ENCODE measurements at places on chromosomes 3 and 15.

DNA sequence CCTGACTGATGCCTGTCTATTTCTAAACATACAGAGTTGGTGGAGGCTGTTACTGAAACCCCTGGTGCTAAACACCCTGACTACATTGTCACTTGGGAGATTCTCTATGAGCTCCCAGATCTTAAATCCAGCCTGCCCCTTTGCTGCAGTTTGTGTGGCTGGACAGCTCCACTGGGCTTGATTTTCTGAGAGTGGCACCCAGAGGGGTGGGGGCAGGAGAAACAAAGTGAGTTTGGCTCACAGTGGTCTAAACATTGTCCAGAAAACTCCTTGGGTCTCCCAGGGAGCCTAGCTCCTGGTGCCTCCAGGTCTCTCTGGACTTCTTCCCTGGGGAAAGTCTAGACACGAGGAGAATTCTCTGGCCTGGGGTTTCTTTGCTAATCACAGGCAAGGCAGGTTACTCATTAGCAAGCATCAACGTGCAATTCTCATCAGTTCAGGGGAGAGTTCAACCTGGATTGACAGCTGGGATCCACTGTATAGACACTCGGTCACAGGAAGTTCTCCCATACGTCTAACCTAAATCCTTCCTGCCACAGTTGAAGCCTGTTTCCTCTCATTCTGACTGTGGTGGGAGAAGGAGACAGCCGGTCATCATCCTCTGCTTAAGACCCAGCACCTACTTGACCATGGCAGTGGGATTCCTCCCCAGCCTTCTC is 7.1 kb upstream of the DLL4 start:
- DNase-seq, result no peak

DNA sequence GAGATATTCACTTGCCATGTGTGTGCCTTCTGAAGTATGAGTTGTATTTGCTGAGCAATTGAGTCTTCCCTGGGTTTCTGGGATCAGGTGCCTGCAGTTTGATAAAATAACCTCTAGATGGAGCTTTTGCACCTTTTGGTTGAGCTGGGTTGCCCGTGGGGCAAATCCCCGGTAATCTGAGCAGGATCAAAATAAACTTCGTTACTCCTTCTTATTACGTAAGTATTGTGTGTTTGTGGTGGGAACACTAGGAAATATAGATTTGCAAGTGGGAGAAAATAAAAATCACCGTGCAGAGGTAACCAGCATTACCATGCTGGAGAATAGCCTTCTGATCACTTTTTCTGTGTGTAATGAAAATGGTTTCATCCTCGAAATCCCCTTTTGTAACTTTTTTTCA is 277.4 kb upstream of the NR2E3 start:
- no peak for DNase-seq

DNA sequence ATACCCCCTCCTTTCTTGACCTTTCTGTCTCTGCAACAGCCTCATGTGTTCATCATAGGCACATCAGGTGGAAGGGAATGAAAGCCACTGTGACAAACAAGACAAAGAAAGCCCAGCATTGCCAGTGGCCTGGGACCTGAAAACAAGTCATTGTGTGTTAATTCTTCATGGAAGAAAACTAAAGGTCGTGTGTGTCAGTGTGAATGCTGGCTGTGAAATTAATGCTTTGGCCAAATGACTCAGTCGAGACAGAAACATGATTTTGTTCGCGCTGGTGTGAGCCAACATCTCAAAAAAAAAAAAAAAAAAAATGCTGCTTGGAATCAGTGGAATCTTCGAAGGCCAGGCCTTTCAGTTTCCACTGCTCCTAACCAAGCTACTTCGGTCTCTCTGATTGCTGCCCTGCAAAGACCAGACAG is 386.5 kb upstream of the PROK2 start:
- no peak for DNase-seq

- DNase-seq, result no peak
These were observed at the start of gene SPATA12 for GRCh38 chr3:57060089-57060821. TSS of gene SPATA12 (plus strand) at chr3:57060664. CDS start at chr3:57073695, 13,031 bp downstream.

DNA sequence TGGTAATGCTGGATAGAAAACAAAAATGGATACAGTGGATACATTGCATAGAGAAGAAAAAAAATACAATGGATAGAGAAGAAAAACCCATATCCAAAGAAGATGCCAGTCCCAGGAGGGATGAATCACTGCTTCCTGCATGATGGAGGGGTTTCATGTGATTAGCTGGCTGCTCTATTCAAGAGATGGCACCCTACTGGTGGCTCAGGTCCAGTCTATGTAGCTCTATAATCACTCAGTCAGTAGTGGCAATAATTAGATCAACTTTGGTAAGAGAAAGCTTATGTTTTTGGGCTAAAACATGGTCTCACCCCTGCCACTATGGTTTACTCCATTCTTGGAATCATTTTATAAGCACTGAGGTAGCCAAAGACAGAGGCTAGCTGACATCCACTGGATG is 33.7 kb upstream of the NOX5 start:
- DNase-seq, result no peak

DNA sequence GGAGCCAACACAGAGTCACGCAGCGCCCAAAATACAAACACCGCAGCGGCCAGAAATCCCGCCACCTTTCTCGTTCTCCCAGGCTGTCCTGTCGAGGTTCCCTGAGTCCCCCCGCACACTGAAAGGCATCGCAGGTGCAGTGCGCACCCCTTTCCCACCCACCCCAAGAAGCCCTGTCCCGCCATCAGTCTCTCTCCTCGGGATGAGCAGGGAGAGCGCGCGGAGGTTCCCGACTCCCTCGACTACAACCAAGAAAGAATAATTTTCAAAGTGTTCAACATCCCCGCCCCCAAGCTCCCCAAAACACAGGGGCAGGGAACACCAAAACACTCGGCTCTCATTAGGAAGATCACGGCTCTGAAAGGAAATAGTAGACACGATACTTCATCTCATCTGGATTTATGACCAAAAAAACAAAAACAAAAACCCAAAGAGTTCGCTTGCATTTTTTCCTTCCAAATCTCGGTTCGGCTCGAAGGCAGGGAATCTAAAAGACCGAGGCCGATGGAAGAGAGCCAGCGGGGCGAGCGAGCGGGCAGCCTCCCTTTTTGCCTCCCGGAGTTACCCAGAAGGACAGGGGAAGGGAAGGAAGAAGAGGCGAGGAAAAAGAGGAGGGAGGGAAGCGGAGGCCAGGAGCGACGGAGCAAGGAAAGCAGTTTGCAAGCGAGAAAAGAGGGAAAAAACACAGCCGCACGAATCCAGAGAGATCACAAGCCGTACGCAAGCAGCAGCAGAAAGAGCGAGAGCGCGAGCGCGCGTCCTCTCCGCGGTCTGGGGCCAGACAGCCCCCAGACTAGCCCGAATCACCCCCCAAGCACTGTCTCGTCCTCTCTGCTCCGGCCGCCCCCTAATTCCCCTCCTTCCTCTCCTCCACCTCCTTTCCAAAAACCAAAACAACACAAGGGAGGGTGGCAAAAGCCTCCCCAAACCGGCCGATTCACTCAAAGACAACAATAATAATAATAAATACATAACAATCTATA is 808 bp downstream of the BCL6 start:
- DNase-seq, result peak; percentile 48

DNA sequence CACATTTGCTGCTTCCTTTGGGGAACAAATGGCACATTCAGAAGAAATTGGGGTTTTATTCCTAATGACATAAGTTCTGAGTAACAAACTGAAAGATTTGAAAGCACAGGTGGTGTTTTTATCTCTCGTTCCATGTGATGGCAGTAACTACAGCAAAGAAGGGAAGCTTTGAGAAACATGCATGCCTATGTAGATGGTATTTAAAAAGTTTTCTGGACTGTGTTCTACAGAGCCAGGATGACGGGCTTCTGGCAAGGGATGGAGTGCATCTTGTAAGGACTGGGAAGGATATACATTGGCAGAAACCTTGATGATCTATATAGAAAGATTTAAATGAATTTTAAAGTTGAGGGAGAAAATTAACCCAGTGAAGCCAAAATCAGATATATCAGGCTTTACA is 362.2 kb upstream of the ROPN1 start:
- DNase-seq, result no peak

- no peak for DNase-seq
These were observed 33.8 kb downstream of the MBNL1 start for GRCh38 chr3:152302521-152303021.

- DNase-seq, result no peak
These were observed 343.9 kb upstream of the CBLB start for GRCh38 chr3:106212665-106213222.

DNA sequence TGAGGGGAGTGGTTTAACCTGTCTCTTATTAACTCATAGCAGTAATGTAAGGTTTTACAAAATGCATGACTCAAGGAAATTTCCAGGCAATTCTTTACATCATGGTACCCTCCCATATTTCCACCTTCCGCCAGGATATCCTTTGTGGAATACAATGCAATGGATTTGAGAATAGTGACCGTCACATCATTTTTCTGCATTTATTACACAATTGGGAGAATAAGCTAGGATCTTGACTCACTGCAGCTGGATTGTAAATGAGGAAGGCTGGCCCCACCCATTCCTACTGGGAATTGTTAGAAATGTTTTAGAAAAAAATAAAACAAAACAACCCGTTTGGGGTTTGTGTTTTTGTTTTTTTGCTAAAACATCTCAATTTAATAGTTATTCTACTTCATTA is 97.4 kb downstream of the IMPG2 start:
- no peak for DNase-seq

DNA sequence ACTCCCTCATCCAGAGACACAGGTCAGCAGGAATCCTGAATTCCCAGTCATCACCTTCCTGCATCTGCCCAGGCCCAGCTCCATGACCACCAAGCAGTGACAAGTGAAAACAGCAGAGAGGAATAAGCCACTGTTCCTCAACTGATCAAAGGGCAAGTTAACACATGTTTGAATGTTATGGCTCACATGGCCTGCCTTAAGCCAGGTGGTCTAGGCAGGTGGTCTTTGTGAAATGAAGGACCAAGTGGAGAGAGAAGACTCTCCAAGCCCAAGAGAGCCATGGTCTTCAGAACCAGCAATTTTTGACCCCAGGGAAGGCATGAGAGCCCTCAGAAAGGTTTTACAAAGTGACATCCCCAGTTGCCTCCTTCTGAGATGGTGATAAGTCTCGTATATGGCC is 161.8 kb downstream of the EPHB1 start:
- no peak for DNase-seq

GRCh38 chr15:79185199-79185598 is 94.6 kb upstream of the RASGRF1 start:
- no peak for DNase-seq

- DNase-seq, result no peak
These were observed 20.2 kb upstream of the SKOR1 start for GRCh38 chr15:67805008-67805665.

GRCh38 chr3:37041546-37042195 is 48.4 kb downstream of the MLH1 start:
- DNase-seq, result no peak

GRCh38 chr3:124986192-124987143 is 51.9 kb upstream of the MUC13 start:
- DNase-seq, result no peak

- no peak for DNase-seq
These were observed 75.0 kb downstream of the MAGEF1 start for GRCh38 chr3:184636741-184637316.

- DNase-seq, result no peak
These were observed 34.2 kb upstream of the ACAD9 start for GRCh38 chr3:128845119-128845777.

- DNase-seq, result peak; percentile 24
These were observed 27.0 kb downstream of the VIPR1 start for GRCh38 chr3:42529468-42529867.

DNA sequence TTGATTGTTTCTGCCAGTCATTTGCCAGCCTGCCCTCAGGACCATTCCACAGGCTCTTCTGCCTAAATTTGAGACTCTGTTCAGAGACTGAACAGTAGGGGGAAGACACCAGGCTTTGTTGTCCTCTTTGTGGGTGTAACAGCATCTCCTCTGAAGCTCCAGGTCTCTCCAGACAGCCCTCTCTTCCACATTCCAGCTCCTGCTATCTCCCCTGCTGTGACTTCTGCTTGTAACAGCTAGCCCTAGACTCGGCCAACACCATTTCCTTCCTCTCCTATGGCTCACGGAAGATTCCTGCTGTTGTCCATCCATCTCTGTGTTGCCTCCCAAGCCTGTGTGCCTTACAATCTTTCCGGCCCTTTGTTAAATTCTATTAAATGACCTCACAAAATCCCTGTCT is 40.2 kb downstream of the SUCLG2 start:
- DNase-seq, result no peak

DNA sequence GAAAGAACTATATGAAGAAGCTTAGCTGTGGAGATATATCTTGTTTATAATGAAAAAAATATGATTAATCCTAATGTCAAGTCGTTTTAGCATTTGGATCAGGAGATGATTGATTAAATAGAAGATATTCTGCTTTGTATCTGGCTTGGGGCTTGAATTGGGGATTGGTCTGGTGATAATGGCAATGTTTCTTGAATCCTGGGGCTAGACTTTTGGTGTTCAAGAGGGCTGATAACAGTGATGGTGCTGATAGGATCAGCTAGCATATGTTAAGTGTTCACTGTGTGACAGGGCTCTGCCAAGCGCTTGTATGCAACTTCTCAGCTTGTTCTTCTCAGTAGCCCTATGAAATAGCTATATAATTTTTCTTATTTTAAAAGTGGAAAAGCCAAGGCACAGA is 20.2 kb downstream of the CNOT10 start:
- no peak for DNase-seq

DNA sequence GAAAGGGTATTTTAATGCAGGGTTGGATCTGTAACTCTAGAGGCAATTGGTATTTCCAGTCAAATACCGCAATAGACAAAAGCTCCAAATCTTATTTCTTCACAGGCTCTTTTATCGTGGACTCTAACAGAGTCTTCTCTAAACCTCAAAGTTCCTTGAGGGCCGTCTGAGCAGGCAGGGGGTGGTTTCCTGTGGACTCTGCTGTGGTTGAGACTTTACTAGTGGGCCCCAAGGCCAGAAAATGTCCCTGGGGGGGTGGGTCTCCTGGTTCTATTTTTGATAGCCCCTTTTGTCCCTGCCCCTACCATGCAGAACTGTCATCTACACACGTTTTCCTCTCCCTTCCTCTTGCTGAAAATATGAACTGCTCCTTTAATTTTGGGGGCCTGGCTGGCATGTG is 80.1 kb downstream of the ASB7 start:
- no peak for DNase-seq

DNA sequence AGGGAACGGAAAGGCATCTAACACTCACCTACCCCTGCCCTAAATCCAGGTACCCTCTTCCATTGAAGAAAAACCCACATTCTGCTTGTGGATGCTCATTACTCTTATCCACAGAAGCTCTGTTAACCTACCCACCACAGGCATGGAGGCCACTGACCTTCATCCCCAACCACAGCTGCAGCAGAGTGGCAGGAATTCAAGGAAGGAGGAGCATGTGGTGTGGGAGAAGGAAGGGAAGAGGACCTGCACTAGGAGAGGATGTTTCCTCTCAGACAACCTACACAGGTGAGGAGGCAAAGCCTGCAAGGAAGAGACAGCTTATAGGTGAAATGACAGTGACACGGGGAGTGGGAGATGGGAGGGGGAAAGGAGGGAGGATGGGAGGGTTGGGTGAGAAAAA is 192.5 kb upstream of the TSC22D2 start:
- DNase-seq, result no peak

GRCh38 chr3:184822654-184823053 is 10.7 kb downstream of the VPS8 start:
- no peak for DNase-seq

- DNase-seq, result no peak
These were observed 25.9 kb upstream of the UACA start for GRCh38 chr15:70789213-70789612.

GRCh38 chr3:133271539-133271938 is 128.3 kb upstream of the BFSP2 start:
- DNase-seq, result no peak
